ENCODE measurements at places on chromosomes 2 and 18.
A peak's percentile ranks its signal among the peaks of the same experiment; 100 is the strongest.

- DNase-seq = no peak
These were observed 14.4 kb downstream of the RAB12 start for GRCh38 chr18:8623549-8624106.

GRCh38 chr2:19841918-19842693 is 59.7 kb downstream of the TTC32 start:
- DNase-seq = no peak

DNA sequence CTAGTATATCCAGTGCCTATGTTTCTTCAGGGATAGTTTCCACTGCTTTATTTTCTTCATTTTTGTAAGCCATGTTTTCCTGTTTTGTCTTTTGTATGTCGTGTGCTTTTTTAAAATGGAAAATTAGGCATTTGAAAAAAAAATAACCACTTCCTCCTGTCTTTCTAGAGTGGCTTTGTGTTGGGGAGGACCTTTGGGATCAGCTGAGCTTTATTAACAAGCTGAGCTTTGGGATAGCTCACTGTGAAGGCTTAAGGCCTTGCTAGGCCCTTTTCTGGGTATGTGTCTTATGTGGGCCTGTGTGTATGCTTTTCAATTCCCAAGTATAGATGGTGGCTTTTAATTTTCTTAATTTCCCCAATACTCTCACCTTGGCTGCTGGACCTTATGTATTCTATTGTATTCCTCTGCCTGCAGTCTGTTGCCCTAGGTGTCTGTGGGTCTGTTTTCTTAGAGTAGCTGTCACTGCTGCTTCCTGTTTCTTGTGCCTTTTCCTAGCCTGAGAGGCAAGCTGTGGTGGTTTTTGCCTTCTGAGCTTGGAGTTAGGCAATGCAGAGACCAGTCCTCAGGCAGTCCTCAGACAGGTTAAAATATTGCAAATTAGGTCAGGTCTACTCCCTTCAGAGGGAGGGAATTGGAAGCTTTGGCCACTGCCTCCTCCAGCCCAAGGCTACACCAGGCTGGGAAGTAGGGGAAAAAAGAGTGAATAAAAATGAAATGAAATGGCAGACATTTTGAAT is 134.7 kb downstream of the LDLRAD4 start:
- no peak for DNase-seq

DNA sequence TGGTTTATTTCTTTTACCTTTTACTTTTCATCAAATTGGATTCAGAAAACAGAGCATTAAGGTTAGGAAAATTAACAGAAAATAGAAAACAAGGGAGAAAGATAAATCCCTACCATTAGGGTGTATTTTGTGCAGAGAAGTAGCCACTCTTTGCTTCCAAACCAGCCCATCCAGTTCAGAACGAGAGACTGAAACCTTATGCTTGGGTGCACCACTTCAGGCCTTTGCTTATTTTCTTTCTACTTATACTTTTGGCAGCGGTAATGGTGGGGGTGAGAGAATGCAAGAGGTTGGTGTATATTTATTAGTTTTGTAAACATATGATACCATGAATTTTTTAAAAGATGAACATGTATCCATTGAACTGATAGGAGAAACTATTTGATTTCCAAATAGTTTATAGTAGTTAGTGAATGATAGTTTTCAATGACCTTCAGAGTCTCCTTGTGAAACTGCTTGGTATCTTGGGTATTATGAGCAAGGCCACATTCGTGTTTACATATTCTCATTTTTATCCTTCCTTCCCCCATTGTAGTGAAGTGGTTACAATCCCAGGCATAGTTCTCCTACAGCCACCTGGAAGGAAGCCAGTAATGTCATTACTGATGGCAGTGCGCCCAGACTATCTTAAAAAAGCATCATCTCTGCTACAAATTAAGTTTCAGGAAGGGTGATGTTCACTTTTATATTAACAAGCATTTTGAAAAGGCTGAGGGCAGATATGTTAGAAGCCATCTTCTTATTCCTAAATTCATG is 60.8 kb downstream of the MFSD6 start:
- peak; percentile 98 for DNase-seq

- no peak for DNase-seq
These were observed 122.6 kb upstream of the NOSTRIN start for GRCh38 chr2:168679741-168680310.

- no peak for DNase-seq
These were observed 46.9 kb downstream of the TMEM17 start for GRCh38 chr2:62459106-62459505.

DNA sequence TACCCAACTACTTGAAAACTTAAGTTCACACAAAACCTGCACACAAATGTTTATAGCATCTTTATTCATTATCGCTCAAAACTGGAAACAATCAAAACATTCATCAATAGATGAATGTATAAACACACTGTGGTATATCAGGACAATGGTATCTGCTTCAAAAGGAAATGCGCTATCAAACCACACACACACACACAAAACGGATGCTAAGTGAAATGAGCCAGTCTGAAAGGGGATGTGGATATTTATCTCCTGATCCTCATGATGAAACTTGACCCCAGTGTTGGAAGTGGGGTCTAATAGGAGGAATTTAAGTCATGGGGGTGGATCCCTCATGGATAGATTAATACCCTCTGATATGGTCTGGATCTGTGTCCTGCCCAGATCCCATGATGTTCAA is 22.0 kb downstream of the PDCL3 start:
- DNase-seq = no peak

GRCh38 chr18:49677762-49678413 is 116.0 kb downstream of the LIPG start:
- DNase-seq = no peak

DNA sequence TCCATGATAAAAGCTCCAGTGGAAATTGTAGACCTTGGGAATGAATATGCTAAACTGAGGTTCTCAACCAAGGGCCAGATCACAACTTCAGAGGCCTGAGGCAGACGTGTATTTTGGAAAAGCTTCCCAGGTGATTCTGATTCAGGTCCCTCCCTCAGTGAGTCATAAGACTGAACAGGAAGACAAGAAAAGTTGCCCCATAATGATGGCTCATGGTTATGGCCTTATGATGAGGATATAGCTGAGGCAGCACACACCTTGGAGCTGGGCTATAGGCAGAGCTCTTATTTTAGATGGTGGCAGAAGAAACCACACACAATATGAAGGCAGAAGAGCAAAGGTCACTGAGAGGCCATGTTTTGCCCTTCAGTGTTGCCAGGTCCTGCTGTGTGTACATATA is 9.6 kb downstream of the ANTXR1 start:
- DNase-seq = no peak

DNA sequence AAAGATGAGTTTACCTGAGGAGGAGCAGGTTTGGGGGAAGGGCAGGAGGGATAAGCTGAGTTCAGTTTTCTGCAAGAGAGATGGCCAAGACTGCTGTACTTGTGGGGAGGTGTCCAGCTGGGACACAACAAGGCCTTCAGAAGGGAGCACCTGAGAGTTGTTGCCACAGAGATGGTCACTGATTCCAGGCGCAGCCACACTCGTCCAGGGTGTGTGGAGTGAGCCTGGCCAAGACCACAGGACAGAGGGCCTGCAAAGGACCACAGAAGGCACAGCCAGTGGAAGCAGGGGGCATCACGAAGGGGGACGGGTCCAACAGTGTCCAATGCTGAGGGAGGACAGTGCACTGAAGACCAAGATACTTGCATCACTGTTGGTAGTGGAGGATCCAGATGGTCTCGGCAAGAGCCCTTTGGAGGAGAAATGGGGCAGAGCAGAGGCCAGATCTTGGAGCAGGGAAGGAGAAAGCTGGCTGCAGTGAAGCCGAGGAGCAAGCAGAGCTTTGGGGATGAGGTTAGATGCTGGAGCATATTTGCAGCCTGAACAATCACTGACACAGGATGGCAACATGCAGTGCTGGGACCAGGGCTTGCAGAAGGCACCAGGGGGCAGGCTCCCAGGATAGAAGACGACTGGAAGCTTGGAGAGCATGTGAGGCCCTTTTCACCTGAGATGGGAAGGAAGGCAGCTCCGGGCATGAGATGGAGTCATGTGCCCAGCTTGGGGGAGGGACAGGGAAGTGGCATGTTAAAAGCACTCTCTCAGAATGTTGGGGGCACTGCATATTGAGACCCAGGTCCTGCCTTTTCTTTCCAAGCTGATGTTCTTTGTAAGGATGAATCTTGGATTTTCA is 214.0 kb downstream of the CYP26B1 start:
- DNase-seq = no peak

- no peak for DNase-seq
These were observed 109.7 kb downstream of the ACOXL start for GRCh38 chr2:110842048-110842447.

DNA sequence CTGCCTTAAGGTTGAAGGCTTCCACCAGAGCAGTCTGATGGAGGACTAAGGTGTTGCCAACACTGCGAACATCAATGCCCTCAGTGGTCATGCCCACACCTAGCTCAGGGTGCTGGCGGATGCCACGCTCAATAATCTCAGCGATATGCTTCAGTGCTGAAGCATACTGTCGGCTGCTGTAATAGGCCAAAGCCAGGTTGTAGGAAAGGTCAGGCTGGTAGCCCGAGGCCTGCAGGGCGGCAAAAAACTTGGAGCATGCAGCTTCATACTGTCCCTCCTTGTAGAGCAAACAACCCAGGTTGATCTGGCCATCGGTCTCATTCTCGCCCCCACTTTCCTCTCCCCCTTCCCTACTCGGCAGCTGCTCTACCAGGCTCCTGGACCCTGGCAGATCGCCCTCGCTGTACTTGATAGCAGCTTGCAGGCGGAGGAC is 159.4 kb downstream of the AGPS start:
- DNase-seq = no peak

GRCh38 chr2:101111917-101112771 is 39.0 kb downstream of the TBC1D8 start:
- DNase-seq = peak; percentile 47

DNA sequence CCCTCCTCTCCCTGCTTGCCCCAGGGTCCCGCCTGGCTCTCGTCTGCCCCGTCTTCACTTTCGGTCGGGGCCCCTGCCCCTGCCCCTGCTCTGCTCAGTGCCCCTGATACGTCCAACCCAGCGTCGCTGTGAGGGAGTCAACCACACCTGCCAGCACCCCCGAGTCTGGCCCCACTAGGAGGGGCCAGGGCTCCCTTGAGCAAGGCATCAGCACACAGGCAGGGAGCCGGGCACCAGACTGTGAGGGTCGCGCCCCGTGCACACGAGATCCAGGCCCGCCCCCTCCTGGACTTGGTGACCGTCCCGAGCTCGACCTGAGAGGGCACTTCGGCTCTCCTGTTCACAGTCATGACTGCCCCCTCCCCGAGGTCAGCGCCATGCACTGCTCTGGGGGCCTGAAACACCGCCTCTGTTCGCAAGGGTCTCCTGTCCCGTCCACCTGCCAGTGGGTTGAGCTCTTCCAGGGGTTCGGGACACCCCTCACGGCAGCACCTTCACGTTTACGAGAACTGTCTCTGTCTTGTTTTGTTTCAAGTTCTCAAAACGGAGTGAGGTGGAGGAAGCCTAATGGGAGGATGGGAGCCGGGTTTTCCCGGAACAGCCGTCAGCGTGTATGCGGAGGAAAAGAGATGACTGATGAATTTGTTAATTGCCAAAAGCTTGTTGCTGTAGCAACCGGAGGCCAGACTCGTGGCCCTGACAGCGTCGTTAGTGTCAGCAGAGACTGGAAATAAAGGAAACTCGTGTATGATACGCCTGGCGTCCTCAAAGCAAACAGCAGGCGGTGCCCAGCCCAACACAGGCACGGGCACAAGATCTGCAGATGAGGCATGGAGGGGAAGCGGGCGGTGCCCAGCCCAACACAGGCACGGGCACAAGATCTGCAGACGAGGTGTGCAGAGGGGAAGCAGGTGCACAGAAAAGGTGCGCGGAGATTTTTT is 48.2 kb upstream of the KCNG2 start:
- DNase-seq = no peak

DNA sequence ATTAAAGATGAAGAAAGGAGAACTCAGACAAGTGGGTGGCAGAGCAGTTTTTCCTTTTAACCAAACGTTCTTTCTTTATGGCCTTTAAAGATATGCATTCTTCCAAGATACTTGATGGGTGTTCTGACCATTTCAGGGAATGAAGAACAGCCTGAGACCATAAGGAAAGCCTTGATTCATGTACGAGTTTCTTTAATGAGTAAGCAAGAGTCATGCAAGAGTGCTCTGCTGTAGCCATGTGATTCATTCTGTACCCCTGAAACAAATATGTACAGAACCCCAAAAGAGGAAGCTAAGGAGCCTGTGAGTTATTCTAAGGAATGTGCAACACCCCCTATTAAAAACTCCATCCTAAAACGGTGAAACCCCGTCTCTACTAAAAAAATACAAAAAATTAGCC is 372.8 kb downstream of the MTX2 start:
- peak; percentile 84 for DNase-seq

DNA sequence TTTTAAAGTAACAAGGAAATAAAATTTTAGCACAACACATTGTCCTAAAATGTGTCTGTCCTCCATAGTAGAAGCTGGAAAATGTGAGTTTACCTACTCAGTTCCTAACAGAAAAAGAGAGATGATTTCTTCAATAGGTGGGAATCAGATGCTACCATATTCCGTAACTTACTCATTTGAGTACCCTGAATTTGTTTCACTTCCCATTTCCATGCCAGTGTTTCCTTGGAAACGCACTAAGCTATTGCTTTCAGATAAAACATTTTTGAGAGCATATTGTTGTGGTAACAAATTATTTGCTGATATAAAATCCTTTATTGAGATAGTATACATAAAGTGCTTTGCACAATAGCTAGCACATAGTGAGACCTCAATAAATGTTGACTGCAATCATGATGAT is 137.5 kb upstream of the BARD1 start:
- DNase-seq = no peak
